NCI-H2227 treated with DMSO at 0.1 percent for 48 hours (cell line): ENCODE measurements at places on chromosomes 3 and 15.

GRCh38 chr3:117660941-117661817 lies 951.6 kb downstream of the TUSC7 start:
- DNase-seq: no peak

DNA sequence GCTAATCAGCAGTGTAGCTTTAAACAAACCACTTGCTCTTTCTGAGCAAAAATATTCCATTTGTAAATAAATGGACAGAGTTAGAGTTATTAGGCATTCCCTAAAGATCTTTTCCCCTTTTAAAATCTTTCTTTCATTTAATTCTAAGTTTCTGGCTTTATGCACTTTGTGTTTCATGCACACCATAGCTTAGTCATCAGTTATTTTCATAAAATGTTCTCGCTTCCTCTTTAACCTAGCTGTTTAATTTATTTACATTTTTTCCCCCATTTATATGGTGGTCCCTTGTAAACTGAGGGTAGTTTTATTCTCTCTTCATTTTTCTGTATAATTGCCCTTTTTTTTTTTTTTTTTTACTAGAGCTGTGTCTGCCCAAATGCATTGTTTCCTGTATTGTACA lies 315.0 kb upstream of the LRRFIP2 start:
- no peak for DNase-seq

DNA sequence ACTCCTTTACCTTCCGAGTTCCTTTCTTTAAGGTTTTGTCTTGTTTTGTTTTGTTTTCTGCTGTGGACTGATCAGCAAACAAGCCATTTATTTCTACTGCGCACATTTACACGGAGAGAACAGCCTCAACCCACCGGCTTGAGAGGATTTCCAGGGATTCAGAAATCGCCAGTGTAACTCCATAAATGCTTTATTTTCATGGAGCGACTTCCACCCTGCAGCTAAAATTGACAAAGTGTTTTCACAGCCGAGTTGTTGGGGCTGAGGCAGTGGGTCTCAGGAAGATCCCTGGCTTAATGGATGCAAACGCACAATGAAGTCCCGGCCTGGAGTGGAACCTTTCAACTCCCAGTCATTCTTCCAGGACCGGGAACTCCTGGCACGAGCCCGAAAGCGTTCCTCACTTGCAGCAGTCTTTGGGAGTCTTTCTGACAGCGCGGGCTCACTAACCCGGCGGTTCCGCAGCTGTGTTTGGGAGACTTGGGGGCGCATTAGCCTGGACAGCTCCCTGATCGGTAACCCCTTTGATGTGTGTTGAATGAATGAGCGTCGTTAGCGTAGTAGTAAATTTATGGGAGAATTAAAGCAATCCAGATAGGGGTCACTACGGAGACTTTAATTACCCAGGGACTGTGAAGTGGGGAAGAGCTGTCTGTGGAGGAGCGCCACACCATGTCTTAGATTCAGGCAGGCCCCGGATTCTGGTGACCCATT lies 785 bp upstream of the MYRIP start:
- DNase-seq: no peak

DNA sequence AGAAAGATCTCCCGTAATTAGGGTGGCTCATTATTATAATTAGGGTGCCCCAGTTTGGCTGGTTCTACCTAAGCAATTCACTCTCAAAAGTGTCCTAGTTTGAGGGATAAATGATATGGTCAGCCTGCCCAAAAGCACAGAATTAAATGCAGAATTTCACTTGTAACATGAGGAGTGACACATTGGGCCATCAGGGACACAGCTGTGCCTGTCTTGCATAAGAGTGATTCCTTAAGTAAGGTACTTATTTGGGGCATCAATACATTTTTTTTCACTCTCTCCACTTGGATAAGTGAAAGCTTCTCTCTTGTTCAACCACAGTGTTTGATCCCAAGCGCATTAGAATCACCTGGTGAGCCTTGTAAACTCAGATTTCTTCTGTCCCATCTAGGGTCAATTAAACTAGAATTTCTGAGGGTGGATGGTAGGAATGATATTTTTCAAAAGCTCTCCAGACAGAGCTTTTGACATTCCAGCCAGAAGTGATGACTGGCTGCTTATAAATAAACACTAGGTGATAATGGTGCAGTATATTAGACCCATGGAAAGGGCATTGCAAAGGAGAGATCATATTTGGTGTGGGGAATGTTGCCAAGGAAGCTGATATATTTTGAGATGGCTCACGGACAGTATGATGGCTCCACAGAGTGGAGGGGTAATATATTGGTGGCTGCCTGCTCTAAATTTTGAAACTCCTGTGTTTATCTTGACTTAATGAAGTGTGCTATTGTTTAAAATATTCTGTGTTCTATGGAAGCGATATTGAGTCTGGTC lies 458.1 kb upstream of the RASGRP1 start:
- no peak for DNase-seq

DNA sequence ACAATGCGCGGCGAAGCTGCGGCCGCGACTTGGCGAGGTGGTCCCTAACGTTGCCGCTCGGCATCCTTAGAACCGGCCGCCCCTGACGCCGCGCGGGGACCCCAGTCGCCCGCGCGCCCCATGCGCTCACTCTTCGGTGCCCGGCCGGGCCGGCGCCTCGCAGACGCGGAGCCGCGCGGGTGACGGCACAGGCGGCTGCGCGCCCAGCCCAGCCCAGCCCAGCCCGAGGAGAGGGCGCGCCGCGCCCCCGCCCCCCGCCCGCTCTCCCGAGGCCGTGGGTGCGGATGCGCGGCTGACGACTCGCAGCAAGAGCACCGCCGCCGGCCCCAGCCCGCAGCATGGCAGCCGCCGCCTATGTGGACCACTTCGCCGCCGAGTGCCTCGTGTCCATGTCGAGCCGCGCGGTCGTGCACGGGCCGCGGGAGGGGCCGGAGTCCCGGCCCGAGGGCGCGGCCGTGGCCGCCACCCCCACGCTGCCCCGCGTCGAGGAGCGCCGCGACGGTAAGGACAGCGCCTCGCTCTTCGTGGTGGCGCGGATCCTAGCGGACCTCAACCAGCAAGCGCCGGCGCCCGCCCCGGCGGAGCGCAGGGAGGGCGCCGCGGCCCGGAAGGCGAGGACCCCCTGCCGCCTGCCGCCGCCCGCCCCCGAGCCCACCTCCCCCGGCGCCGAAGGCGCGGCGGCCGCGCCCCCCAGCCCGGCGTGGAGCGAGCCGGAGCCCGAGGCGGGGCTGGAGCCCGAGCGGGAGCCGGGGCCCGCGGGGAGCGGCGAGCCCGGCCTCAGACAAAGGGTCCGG lies 437 bp downstream of the KLF13 start:
- peak; percentile 43 for DNase-seq

- DNase-seq: no peak
Measured at GRCh38 chr3:84066915-84067314, 891.9 kb upstream of the CADM2 start.
